ENCODE measurements at places on chromosomes 5 and 9.

GRCh38 chr9:14341437-14342122 lies 27.6 kb upstream of the NFIB start:
- DNase-seq, result no peak

DNA sequence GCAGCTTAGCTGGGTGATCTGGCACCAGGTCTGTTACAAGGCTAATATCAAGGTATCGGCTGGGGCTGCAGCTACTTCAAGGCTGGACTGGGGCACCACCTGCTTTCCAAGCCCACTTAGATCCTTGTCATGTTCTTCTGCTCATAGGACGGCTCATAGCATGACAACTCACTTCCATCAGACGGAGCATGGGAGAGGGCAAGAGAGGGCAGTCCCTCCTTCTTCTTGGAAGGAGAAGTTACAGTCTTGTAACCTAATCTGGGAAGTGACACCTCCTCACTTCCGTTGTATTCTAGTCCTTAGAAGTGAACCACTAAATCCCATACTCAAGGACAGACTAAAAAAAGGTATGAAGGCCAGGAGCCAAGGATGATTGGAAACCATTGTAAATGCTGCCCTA lies 258.2 kb downstream of the MAST4 start:
- DNase-seq, result no peak

DNA sequence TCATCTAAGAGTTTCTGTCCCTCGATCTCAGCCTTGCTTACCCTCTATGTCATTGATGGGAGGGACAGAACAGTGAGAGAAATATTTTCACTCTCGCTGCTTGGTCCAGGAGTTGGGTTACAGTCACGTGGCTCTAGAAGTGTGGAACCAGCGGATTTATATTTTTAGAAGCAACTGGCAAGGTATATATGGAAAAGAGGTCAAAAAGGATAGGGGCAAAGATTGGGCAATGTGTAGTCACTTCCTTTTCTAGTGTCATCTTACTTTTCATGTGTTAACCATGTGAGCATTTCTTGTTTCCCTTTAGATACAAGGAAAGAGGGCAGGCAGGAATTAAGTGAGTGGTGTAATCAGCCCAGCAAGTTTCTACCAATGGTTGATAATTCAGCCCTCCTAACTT lies 111.5 kb upstream of the ZNF366 start:
- DNase-seq, result no peak

DNA sequence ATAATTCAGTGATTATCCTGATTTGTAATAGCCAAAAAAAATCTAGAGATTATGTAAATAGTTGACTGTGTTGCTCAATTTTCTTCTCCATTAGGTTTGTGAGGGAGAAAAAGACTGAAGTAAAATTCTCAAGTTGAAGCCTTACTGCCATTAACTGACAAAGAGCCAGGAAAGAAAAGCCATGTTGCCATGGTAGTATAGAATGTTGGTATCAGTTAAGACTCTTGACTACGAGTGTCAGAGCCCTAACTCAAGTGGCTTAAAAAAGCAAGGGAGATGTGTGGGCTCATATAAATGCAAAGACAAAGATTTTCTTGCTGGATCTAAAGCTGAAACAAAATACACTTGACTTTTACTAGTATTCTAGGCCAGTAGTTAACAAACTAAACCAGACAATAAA lies 571.7 kb downstream of the KCTD16 start:
- no peak for DNase-seq

DNA sequence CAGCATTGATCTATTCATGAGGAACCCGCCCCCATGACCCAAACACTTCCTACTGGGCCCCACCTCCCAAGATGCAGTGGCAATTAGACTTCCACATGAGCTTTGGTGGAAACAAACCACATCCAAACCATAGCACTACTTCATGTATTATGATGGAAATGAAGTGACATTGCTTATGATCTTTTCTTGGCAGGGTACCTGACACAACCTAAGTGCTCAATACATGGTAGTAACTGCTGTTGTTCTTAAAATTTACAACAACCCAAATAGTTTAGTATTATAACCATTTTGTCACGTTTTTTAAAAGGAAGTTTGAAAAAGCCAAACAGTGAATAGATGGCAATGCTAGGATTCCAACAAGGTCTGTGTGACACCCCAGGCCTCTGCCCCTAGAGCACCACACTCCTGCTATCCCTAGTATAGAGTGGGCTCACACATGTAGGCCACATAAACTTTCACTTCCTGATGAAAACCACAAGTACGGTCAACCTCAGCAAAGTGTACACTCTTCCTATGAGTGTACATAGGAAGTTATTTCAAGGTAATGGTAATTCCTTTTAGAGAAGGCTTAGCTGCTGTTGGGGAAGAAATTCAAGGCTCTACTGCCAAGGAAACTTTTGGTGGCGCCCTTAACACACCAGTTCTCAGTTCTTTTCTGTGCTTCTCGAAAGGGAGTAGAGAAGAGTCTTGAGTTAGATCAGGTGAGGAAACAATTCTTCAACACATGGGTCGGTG lies 97.6 kb downstream of the ARSB start:
- DNase-seq, result no peak

- no peak for DNase-seq
Observed at GRCh38 chr5:39198127-39198526, 21.2 kb downstream of the FYB1 start.

GRCh38 chr9:99345942-99346341 lies 123.9 kb downstream of the SEC61B start:
- no peak for DNase-seq
